ENCODE measurements at places on chromosomes 2 and 18.

DNA sequence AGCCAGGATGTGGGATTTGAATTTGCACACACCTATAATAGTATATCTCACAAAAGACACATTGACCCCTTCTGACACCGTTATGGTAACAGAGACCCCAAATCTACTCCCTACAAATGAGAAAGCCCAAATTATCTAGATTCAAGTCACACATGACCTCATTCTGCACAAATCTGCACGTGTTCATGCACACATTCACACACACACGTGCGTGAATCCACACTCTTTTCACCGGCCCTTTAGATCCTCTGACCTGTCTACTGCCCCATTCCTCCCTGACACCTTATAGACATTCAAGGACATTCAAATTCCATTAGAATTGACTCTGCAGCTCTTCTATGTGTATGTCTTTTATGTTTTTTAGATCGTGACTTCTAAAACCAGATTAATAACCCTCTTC lies 627.8 kb upstream of the ID2 start:
- DNase-seq = no peak

DNA sequence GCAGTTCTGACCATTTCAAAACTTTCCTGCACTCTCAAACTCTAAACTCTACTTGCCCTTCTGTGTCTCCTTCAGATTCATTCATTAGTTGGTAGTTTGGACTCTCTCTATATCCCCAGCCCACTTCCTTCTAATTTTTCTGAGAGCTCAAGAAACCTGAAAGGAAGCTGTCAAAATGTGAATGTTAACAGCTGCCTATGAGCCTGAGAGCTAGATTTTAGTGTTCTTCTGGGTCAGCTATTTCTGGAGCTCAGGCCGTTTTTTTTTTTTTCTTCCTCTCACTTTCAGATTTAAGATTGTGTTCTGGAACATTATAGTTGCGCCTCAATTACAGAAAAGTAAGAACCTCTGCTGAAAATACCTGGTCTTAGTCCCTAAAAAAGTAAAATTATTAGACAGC lies 73.1 kb downstream of the RTN4 start:
- DNase-seq = no peak

DNA sequence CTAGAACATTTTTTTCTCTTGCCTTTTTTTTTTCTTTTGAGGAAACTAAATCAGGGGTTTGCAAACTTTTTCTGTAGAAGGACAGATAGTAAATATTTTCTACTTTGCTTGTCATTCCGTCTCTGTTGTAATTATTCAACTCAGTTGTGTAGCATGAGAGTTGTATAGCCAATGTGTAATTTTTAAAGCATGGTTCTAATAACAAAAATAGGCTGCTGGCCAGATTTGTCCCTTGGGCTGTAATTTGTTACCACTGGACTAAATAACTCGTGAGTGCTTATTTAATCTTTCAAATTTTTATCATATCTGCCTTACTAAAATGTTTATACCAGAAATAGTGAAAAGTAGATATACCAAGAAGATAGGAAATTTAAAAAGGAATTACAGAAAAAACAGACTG lies 43.0 kb downstream of the CCDC148 start:
- peak; percentile 30 for DNase-seq

DNA sequence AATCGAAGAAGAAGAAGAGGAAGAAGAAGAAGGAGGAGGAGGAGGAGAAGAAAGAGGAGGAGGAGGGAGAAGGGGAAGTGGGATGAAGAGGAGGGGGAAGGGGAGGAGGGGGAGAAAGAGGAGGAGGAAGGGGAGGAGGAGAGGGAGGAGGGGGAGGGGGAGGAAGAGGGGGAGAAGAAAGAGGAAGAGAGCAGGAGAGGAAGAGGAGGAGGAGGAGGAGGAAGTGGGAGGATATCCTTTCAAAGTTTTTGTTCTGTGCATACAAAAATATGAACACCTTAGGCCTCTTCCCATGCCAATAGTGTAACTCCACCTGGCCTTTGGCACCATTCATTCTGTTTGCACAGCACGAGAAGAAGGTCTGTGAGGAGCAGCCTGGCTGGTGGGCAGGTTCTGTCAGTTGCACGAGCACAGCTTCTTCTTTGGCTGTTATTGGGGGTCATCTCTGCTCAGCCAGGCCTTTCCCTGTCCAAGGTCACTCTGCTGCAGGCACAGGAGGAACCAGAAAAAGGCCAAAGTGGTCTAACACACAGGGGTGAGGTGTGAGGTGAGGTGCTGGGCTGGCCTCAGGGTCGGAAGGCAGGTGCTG lies 25.8 kb upstream of the PLB1 start:
- no peak for DNase-seq

DNA sequence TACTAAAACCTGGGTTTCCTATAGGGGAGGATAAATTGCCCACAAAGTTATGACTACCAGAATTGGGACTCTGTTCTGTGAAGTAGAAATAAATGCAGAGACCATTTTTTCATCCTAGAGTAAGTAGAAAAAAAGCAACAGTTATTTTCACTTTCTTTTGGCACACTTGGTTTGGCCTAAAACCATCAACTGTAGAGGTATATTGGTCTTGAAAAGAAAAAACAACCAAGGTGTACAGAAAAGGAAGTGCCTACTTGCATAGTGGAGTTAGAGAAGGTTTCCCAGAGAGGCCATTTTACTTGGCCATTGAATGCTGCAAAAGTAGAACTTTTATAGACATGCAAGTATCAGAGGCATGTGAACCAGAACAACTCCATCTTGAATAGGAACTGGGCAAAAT lies 89.4 kb upstream of the TACR1 start:
- no peak for DNase-seq
